IgD-negative memory B cell (primary cell): ENCODE measurements at places on chromosomes 2 and 18. TPM values are rescaled to one million over a fixed set of nuclear protein-coding genes. Genes with fewer than 3 reads are reported as not detected.

SCTR gene
- polyA plus RNA-seq: not detected

IL37 gene
- polyA plus RNA-seq: not detected

LRPPRC gene
- 36.5 TPM for polyA plus RNA-seq

FBXO11 gene
- polyA plus RNA-seq: 10.2 TPM

C2orf66 gene
- polyA plus RNA-seq: not detected

CEP192 gene
- polyA plus RNA-seq: 8.7 TPM

SH2D6 gene
- polyA plus RNA-seq: not detected

TEX44 gene
- not detected for polyA plus RNA-seq

ACADL gene
- polyA plus RNA-seq: not detected

CXCR1 gene
- polyA plus RNA-seq: 0.35 TPM

NT5C1B gene
- polyA plus RNA-seq: 0.55 TPM

MYL12B gene
- 637 TPM for polyA plus RNA-seq

RUFY4 gene
- polyA plus RNA-seq: 0.25 TPM

RTKN gene
- 0.88 TPM for polyA plus RNA-seq

SIX3 gene
- polyA plus RNA-seq: not detected

CRYGC gene
- not detected for polyA plus RNA-seq

TGFA gene
- polyA plus RNA-seq: 0.06 TPM

MRO gene
- polyA plus RNA-seq: not detected

MAPRE3 gene
- polyA plus RNA-seq: 2.4 TPM

PROM2 gene
- polyA plus RNA-seq: not detected

HIBCH gene
- polyA plus RNA-seq: 22.5 TPM

XRCC5 gene
- polyA plus RNA-seq: 234 TPM

LCT gene
- not detected for polyA plus RNA-seq

ABCB11 gene
- not detected for polyA plus RNA-seq

ADD2 gene
- 17.3 TPM for polyA plus RNA-seq

AQP12A gene
- polyA plus RNA-seq: not detected

TFCP2L1 gene
- 0.25 TPM for polyA plus RNA-seq

STPG4 gene
- polyA plus RNA-seq: not detected

MYL1 gene
- not detected for polyA plus RNA-seq

ELOA2 gene
- not detected for polyA plus RNA-seq

DLX2 gene
- not detected for polyA plus RNA-seq

TDRD15 gene
- polyA plus RNA-seq: 0.34 TPM

RAPGEF4 gene
- polyA plus RNA-seq: not detected

TTN gene
- 9.4 TPM for polyA plus RNA-seq

SCG2 gene
- not detected for polyA plus RNA-seq

SP140L gene
- 38.9 TPM for polyA plus RNA-seq

CRYBA2 gene
- not detected for polyA plus RNA-seq
